ENCODE measurements at places on chromosomes 4 and X.

DNA sequence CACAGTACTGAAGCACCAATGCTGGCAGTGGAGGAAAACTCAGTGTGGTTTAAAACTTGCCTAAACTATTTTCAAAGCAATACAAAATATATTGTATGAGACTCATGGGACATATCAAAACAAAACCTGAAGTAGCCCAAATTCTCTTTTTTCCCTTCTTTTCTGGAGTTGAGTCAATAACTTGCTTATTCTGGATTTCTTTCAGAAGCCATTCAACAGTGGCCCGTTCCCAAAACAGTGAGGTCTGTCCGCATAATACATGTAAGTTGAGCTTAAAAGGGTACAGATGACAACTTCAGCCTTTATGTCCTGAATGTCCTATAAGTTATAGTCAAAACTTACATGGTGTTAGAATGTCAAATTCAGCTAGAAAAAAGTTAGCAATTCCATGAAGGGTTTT, 100.8 kb downstream of the SHISA3 start:
- DNase-seq: no peak

DNA sequence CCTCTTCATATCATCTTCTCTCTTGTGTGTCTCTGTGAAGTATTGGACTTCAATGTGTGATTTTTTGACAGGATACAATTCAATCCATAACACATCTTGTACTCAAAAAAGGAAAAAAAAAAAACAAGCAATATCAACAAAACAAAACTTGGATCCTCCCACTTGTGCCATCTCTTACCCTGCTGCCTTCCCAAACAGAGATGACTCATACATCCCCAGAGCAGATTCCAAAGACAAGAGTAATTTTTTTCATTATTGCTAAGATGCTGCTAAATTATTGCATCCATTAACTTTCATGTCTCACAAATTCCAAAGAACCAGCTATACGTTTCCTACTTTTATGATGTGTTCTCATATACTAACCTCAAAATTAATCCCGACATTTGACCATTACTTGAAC, 479.2 kb downstream of the GBA3 start:
- DNase-seq: no peak

GRCh38 chrX:119692191-119693039, 553 bp downstream of the SEPTIN6 start:
- DNase-seq: peak; percentile 34

GRCh38 chr4:111873801-111874200, 271.5 kb upstream of the FAM241A start:
- DNase-seq: no peak

DNA sequence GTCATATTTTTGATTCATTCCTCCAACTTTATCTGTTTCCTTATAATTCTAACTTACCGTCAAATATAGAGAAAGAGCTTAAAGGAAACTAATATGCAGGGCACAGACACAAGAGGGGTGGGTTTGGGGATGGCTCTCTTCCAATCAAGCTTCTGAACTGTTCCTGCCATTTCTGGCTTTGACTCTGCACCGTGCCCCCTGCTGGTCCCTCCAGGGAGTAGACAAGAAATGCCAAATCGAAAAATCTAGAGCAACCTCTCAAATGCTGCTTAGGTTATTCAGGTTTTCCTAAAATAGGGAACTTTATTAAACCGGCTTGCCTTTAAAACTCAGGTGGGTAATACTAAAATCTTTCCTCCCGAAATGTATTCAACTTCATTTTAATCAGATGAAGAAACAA, 39.8 kb upstream of the VCX3A start:
- no peak for DNase-seq

DNA sequence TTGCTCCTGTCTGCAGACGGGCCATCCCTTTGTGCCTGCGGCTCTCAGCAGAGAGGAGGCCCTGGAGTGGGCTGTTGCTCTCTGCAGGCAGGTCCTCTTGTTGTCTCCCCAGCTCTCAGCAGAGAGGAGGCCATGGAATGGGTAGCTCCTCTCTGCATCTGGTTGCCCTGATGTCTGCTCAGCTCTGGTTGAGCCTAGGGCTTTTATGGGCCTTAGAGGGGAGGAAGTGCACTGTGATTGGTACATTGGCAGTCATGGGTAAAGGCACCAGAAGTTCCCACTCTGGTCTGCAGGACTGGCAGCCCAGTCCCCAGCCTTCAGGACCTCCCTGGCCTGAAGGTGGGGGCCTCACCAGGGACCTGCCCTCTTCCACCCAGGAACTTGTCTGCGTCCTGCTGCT, 21.5 kb downstream of the SPON2 start:
- no peak for DNase-seq

GRCh38 chr4:94813221-94813620, 55.5 kb downstream of the BMPR1B start:
- no peak for DNase-seq

GRCh38 chr4:40923316-40924095, 173.8 kb downstream of the NSUN7 start:
- DNase-seq: no peak

- DNase-seq: no peak
Measured at GRCh38 chr4:26762650-26763049, 98.0 kb upstream of the STIM2 start.

DNA sequence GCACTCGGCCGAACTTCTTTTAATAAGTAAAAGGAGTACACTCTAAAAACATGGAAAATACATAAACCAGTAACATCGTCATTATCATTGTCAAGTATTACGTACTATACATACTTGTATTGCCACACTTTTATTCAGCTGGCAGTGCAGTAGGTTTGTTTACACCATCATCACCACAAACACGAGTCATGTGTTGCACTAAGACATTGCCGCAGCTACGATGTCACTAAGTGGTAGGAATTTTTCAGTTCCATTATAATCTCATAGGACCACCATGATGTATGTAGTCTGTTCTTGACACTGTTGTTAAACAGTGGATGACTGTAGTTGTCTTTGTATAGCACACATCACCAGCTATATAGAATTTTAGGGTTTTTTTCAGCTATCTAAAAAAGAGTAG, 48.0 kb upstream of the TMEM131L start:
- no peak for DNase-seq

DNA sequence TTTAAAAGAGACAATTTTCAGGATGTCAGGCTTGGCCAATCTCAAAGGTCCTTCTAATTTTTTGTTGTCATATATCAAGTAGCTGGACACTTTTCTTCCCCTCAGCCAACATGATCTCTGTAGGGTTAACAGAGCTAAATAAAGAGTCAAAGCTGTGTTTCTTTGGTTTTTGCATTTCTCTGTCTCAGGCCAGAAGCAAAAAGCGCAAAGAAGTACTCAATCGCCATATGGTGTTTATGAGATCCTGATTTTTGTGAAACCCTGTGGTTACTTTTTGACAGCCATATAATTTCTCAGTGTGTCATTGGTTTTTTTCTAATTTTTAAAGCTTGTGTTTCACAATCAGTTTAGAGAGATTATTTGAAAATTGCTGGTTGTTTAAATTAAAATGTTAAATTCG, 111.9 kb downstream of the MAPK10 start:
- no peak for DNase-seq

- no peak for DNase-seq
Measured at GRCh38 chr4:139420652-139421051, 33.3 kb upstream of the RAB33B start.

DNA sequence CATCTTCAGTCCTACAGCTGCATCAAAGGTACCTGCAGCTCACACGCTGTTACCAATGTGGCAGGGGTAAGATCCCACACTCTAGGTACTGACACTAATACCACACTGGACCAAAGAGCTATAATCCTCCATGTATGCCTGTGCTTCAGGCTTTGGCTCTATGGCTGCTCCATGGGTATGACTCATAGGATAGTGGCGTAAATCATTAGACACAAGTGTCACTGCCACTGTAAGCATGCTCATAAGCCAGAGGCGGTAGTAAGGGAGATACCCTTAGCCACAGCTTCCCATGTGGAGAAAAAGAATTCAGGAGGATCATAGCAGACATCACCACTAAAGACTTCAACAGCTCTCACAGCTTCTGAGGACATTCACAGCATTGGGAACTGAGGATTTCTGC, 287.5 kb downstream of the ACTRT1 start:
- no peak for DNase-seq

DNA sequence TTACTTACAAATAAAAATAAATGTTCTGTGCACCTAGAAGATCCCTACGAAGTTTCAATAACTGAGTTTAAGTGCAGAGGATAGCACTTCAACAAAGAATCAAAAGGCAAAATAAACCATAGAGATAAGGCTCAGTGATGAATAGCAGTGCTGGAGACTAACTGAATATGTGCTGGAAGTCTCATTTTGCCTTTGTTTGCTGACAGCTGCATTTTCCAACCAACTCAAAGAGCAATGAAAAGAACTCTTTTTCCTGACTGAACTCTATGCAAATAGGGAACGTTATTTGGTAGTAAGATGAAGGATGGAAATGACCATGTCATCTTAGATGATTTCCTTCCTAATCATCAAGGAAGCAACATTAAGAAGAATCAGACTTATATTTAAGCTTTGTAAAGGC, 32.7 kb upstream of the ADH7 start:
- DNase-seq: no peak

DNA sequence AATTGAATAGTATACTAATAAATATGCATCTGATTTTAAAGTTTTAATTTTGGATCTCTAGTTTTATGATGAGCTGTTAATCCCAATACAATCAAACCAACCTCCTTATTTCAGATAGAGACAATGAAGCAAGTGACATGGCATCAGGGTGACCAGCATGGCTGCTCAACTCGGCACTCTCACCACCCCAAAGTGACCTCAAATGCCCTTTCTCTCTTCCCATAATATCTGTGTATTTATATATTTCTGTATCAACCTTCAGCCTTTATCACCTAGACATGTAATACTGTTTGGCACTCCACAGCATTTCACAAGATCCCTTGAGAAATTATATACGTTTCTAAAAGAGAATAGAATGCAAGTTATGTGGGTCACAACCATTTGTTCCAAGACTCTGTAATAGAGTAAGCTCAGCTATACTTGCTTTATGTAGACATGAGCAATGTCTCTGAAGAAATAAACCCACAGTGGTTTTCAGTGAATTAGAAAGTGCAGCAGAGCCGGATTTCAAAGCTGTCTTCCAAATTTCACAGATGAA, 1623.2 kb upstream of the PABPC4L start:
- no peak for DNase-seq

- DNase-seq: no peak
Measured at GRCh38 chr4:30767147-30767845, 47.1 kb downstream of the PCDH7 start.

DNA sequence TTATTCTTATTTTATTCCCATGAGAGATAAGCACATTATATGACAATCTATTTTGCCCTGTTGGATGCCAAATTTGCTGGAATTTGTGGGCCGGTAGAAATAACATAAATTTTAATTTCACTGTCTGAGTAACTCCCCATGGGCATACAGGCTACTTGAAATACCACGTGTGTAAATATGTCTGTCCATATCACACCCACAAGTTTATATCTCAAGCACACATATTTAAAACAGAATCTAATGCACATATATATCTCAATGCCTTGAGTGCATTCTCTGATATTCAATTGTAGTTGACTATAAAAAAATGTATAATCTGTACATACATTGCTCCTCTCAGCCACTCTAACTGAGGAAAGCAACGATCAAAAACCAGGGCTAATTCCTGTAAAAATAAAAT, 51.2 kb downstream of the PPARGC1A start:
- DNase-seq: no peak

GRCh38 chr4:66465111-66465510, 794.8 kb upstream of the EPHA5 start:
- no peak for DNase-seq

GRCh38 chr4:107665001-107665400, 55.0 kb downstream of the PAPSS1 start:
- DNase-seq: no peak

DNA sequence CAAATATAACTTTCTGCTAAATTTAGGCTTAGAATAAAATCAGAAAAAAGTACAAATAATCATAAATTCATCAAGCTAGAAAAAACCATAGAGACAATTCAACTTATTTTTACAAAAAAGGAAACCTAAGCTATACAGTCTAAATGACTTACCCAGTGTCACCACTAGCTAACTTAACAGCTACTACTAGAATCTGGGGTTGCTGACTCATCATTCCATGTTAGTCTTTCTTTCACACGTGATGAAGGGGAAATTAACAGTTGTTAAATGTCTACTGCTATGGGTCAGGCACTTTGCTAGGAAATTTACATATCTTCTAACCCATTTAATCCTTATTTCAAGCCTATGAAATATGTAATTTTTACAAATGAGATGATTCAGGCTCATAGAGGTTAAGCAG, 349.3 kb upstream of the GALNT7 start:
- no peak for DNase-seq

DNA sequence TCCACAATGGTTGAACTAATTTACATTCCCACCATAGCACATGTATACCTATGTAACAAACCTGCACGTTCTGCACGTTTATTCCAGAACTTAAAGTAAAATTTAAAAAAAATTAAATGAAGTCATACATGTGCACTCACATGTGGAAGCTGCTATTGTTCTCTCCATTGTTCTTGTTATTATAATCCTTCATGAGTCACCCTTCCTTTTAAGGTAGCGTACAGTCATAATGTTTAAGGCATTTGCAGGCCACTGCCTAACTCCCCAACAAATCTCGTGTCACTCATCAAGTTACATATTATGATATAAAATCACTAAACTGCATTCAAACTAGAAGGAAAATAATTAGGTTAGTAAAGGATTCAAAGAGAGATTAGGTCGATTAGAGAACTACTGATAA, 63.6 kb downstream of the SLC7A11 start:
- no peak for DNase-seq

DNA sequence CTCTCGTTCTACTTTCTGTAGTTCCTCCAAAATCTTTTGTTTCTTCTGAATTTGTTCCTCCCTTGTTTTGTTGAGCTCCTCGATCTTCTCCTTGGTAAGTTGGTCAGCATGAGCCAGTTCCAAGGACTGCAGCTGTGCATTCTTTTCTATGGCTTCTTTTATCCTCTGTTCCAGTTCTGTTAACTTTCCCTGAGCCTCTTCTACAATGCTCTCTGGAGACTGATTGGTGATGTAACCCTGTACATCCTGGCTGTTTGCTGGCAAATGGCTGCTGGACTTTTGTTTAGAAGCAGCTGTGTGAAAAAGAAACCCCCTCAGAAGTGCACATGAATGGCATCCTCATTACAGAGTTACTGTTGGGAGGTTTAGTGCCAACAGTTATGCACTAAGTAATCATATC, 70.5 kb upstream of the COX18 start:
- no peak for DNase-seq

- peak; percentile 45 for DNase-seq
Measured at GRCh38 chrX:81174286-81174685, 27.4 kb downstream of the HMGN5 start.

Data from hematopoietic multipotent progenitor cell treated with erythropoietin and hydrocortisone succinate and interleukin-3 and kit ligand, for 8 days (in vitro differentiated cells).